GM12892 (cell line): ENCODE measurements at places on chromosomes 7 and 10.

GRCh38 chr10:3995302-3996210, 210.5 kb upstream of the KLF6 start:
- DNase-seq: no peak

DNA sequence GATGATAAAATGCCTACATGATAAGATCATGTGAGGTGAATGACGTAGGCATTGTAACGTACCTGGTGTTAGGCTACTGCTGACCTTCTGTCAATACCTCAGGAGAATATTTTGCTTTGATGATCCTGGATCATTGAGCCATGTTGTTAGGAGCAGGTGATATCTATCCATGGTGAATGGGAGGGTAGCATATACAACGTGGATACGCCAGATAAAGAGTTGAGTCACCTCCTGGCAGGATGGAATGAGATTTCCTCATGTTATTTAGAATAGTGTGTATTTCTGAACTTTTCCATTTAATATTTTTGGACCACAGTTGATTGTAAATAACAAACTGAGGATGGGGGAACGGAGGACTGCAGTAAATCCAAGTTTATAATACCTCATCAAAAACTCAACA, 11.8 kb upstream of the CLDN12 start:
- no peak for DNase-seq

DNA sequence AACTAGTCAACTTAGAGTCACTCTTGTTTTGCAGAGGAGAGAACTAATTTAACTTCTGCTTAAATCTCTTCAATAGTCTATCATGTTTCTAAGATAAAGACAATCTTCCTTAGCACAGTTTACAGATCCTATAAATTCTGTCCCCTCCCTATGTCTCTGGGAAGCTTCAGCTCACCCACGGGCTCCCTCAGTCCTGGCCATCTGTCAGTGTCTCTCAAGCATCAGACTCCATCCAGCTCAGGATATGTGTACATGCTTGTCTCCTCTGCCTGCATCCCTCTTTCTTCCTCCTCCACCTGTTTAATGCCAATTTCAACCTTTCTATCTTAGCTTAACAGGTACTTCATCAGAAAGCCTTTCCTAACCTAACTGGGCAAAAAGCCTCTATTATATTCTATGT, 177.1 kb upstream of the PTER start:
- no peak for DNase-seq

DNA sequence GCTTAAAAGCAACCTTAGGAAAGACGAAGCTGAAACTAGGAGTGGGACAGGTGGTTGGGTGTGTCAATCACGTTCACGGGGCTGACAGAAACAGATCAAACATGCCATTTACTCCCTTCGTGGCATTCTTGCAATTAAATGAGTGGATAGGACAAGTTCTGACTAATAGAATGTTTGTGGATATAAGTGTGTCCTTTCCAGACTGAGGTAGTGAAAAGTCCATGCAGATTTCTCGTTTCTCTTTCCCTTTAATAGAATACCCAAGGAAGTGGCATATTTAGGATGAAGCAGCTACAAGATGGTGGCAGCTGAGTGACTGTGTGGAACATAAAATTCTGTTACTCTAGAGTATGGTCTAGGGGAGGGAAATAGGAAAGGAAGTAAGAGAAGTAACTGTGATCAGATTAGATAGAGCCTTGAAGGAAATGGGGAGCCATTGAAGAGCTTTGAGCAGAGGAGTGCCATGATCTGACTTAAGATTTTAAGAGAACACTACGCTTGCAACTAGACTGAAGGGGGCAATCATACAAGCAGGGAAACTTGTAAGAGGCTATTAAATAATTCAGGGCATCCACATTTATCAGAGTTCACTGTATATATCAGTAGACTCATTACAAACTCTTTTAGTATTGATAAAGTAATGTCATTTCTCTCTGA, 46.3 kb upstream of the HYAL4 start:
- DNase-seq: no peak

DNA sequence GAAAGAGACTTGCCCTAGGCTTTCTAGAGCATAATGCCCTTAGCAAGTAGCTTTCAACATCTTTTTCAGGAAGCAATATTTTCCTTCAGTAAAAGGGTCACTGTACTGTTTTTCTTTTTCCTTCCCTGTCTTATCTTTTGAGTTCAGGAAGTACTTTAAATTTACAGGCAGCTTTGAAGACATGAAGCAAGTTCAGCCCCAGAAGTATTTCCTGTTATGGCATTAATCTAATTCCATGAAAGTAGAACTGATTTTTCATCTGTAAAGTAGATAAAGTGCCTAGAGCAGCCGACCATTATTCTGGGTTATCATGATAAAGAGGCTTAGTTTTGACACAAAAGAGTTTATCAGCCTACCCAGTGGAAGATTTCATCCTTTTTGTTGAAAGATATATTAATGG, 288.2 kb downstream of the ADK start:
- no peak for DNase-seq

- DNase-seq: no peak
Observed at GRCh38 chr10:86203162-86203905, 163.3 kb downstream of the GRID1 start.
